GM12892 (cell line): ENCODE measurements at places on chromosomes 3 and 15.

- no peak for DNase-seq
Observed at GRCh38 chr15:56972426-56972825, 54.0 kb downstream of the TCF12 start.

- DNase-seq: no peak
Observed at GRCh38 chr3:52240059-52240885, 1.3 kb upstream of the TWF2 start.

DNA sequence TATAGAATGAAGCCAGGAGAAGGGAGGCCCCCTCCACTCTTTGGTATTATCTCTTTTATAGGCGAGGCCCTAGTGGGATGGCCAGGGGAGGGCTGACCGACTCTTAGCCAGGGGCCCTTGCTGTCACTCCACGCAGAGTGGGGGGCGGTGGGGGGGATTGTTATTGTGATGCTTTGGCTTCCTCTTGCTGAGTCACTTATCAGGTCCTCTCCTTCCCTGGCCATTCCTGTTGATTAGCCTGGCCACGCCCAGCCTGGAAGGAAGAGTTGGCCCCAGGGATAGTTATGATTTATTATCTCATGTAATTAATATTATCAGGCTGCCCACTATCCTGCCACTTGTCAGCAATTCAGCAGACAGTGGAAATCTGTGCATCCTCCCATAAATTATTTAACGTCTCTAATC, 25.5 kb upstream of the SKOR1 start:
- no peak for DNase-seq

- DNase-seq: no peak
Observed at GRCh38 chr3:127487196-127487595, 103.3 kb downstream of the TPRA1 start.

DNA sequence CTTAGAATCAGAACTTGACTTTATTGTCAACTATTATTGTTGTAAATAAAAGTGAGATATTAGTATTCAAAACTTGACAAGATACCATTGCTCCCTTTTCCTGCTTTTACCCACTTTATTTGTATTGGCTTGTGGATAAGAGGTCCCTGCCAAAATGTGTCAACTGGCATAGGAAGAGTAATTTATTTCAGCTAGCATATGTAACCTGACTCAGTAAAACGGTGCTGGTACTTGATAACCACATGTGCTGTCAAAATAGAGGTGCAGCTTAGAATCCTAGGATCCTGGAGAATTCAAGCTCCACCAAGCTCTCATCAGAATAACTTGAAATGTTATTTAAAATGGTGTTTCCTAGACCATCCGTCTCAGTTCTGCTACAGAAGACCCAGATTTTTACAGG, 90.2 kb upstream of the TGFBR2 start:
- no peak for DNase-seq

- DNase-seq: no peak
Observed at GRCh38 chr15:50138391-50138790, 19.4 kb upstream of the ATP8B4 start.

DNA sequence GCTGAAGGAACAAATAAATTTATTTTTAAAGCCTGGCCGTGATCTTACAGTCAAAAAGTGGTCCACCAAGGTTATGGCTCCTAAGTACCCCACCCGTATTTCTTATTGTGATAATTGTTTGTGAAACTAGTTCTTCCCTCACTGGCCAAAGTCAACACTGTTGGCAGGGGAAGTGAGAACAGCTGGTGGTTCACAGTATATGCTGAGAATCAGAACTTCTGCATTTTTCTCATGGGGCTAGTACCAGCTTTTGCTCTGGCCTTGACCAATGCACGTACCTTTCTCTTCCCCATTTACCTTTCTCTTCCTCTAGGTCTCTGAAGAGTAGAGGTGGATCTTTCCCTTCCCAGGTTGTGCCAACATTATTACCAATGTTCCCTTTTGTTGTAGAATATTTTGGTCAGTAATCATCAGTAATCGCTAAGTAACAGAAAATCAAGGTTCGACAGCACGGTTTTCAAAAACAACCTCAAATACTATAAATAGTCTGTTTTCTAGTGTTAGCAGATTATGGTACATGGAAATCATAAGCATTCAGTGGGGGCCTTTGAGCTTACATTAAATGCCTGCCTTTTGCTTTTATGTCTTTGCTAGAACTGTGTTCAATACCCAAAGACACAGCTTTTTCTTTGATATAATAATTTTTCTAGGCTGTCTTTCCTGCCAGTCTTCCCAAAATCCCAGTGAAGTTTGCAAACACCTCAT, 268.0 kb downstream of the LPP start:
- DNase-seq: no peak

GRCh38 chr15:94524565-94524964, 293.2 kb downstream of the MCTP2 start:
- DNase-seq: no peak

- no peak for DNase-seq
Observed at GRCh38 chr15:96264801-96265515, 65.5 kb upstream of the NR2F2 start.

- no peak for DNase-seq
Observed at GRCh38 chr3:54353946-54354345, 231.6 kb downstream of the CACNA2D3 start.

DNA sequence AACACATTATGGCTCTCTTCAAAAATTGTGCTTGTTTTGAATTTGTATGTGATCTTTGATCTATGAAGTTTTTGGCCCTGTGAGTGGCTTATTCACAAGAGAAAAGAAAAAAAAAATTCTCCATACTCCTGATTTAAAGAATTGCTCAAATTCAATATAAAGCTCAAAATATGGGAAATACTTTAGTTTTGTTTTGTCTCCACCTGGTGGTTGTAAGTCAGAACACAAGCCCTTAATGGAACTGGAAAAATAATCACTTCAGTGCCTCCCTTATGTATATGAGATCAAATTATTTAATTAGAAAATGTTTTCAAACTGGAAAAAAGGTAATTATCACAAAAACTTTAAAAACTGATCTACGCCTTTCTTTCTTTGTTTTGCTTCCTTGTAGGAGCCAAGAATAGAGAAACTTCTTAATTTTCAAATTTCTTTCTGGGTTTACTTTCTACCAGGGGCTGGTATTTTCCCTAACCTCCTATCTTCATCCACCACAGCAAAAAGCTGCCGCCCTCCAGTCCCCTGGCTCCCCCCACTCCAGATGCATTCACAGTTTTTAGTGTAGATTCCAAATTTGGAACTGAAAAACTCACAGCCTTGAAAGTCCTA, 50.6 kb downstream of the SERP1 start:
- DNase-seq: no peak

- no peak for DNase-seq
Observed at GRCh38 chr3:171258316-171258715, 201.9 kb downstream of the TNIK start.

GRCh38 chr15:98734466-98735199, 86.3 kb downstream of the IGF1R start:
- no peak for DNase-seq

GRCh38 chr3:129001806-129002572, 885 bp downstream of the EFCC1 start:
- DNase-seq: no peak

GRCh38 chr3:136750209-136750896, 1.8 kb downstream of the STAG1 start:
- no peak for DNase-seq

- no peak for DNase-seq
Observed at GRCh38 chr3:69738315-69738714, 949 bp upstream of the MITF start.

DNA sequence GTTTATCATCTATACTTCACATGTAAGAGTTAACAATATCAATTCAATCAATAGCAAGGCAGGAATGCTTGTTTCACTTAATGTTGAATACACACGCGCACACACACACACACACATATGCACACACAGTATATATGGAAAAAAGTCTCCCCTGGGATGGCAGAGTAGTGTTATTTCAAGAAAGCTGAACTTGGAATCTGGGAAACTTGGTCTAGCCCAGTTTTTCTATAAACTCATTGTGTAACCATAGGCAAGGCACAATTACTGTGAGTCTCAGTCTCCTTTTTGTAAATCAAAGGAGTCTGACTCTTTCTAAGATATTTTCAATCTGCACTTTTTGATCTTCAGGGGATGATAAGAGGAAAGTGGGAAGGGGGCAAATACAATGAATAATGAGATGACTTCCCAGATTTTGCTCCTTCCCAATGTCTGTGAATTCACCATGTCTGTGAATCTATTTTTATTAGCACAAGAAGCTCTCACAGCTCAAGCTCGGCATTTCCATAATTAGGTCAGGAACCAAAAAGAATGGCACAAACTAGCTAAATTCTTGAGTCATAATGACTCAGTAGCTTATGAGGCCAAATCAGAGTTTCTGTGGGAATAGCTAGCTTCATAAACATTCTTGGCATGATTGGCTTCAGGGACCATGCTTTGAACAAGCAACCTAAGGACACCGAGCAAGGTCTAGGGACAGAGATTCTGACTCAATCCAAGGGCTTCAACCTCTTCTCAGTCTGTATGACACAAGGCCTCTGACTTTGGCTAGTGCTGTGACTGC, 227.4 kb upstream of the DCBLD2 start:
- DNase-seq: no peak
